Stimulated activated CD4-positive, alpha-beta T cell treated with anti-CD3 and anti-CD28 coated beads, Interleukin-1b, Interleukin-23, amount 100 ng/mL, for 48 hours (primary cell): ENCODE measurements at places on chromosomes 6 and 20.

GRCh38 chr20:3175270-3175669, 1.9 kb upstream of the LZTS3 start:
- DNase-seq, result no peak

GRCh38 chr6:32885698-32886286, 31.8 kb downstream of the PSMB9 start:
- DNase-seq, result no peak

DNA sequence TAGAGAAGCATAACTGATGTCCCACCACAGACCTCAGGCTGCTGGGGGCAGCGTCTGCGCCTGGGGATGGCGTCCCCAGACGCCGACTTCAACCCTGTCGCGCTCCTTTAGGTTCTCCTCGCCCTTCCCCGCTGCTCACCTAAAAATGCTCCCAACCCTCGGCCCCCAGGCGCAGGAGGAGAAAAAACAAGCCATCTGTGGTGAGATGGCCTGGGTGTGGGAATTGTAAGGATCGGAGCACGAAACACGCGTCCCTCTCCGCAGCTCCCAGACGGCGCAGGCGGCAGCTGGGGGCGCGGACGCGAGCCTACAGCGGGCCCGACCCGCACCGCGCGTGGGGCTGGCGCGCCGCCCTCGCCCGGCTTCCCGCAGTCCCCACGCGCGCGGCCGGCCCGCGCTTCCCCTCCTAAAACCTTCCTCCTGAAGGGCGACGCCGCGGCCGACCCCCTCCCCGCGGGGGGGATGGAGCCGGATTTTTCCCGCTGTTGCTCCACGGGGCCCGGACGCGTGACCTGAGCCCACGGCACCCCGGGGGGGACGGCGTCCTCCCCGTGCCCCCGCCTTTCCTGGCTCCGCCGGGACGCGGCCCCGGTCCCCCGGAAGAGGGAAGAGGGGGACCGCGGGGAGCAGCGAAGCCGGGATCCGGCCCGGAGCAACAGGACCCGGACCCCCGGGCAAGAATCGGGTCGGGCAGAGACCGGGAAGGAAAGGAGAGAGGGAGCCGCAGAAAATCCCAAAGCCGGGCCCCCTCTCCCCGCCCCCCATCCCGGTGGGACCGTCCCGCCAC, 611 bp downstream of the EPB41L2 start:
- no peak for DNase-seq

DNA sequence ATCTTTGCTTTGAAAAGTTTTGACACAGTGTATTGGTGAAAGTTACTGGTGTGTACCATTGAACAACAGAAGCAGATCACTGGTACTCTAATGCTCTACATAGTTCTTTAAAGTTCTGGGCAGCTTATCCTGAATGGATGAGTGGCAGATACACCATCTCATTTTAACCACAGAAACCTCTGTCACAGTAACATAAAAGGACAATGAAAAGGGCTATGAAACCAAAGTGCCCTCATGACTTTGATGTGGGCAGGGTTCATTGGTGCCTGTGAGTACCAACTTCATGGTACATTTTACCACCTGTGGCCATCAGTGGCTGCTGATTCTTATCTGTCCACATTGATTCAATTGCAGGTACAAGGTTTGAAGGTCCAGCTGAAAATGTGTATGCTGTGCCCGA, 285.7 kb upstream of the PREP start:
- DNase-seq, result no peak

DNA sequence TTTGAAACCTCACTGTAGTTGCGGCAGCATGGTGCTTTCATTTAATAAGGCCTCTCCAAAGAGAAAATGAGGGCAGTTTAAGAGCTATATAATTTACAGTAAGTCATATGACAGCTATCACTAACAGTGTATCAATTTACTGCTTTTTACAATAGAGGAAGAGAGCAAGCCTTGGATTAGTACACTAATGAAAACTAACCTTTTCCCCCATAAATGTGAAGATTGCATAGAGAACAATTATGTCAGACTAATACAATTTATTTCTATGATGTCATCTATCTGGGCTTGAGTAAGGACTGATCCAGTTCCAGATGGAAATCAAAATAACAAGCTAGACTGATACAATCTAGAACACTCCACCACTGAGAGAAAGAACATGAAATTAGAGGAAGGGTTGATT, 78.1 kb upstream of the FAM83B start:
- DNase-seq, result no peak

GRCh38 chr6:34566830-34567546, 10.9 kb upstream of the SPDEF start:
- no peak for DNase-seq

DNA sequence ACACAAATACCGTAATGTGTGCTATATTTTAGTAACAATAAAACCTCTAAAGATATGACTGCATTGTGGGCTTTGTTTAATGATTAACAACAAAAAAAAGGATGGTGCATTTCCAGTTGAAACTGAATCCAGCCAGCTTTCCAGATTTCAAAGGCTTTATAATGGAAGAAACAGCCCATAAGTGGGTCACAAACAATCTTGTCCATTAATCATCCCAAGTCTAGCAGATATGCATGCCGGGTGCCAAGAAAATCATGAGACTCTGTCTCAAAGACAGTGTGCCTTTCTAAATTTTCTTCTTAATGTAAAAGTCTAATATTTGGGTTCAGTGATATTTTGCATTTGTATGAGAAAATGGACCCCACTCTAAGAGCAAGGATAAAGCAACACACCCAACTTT, 20.6 kb upstream of the LAMP5 start:
- DNase-seq, result no peak

DNA sequence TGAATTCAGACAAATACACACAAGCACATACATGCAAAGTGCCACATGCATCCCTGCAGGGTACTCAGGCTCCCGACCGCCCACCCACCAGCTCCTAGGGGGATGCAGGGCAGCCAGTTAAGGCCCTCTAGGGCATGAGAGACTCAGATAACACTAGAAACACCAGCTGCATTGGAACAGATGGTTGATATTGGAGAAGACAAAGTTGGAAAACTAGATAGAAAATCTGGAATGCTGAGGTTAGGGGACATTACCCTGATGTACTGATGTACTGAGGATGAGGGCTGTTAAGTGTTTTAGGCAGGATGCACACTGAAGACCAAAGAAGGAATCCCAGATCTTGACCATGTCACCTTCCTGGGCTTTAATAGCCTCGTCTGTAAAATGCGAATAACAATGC, 134.6 kb upstream of the ECI2 start:
- no peak for DNase-seq

- DNase-seq, result no peak
Observed at GRCh38 chr6:168104636-168105035, 25.6 kb upstream of the FRMD1 start.

DNA sequence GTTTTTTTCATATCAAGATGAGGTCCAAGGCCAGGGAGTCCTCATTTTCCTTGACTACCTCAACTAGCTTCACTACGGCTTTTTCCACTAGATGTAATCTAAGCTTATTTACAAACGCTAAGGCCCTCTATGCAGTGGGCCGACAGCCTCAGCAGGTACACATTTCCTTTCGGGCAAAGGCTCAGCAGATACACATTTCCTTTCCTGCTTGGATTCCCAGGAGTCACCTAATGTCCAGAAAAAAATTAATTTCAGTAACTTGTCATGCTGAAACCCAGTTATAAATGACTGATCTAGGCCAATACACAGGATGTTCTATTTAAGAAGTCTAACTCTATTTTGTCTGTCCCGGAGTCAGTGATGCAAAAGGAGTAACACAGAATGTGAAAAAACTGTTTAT, 7.2 kb upstream of the KIAA0408 start:
- no peak for DNase-seq

DNA sequence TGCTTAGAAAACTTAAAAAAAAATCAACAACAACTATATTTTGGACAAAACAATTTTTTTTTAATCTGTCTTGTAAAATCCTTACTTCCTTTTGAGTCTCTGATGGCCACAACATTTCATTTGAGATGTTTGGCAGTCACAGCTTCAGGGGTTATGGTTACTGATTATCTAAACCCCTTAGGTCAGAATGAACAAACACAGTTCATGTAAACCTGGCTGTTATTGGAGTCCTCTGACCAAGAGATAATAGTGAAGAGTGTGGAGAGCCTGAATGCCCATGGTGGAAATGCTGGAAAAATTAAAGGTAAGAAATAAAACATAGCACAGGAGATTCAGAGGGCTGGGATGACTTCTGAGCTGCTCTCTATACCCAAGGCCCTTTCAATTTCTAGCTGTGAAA, 38.2 kb downstream of the TMX4 start:
- DNase-seq, result no peak

DNA sequence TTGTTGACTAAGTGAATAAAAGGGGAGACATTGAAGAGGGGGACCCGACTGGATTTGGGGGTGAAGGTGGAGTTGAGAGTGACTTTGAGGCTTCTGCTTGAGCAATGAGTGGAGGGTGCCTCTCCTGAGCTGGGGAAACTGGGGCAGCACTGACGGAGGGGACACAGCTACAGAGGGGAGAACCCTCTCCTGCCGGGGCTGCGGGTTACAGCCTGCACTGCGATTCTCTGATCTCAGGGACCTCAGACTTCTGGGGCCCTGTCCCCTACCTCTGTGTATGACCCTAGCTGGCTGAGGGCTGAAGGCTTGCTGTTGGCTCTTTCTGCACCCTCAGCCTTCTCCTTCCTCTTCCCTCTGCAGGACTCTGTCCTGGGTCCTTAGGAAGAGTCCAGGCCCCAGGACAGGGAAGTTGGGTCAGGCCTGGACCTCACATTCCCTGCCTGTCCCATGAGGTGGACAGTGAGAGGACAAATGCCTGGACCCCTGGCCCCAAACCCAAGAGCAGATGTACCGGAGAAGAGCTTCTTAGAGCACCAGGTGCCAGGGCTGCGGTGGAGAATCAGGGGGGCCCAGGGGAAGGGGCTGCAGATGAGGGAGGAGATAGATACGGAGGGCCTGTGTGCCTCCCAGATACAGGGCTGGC, 13.7 kb upstream of the FAM110A start:
- no peak for DNase-seq
